Erythroblast (primary cell): ENCODE measurements at places on chromosomes 5 and 9.
A peak's percentile ranks its signal among the peaks of the same experiment; 100 is the strongest.

GRCh38 chr5:128101676-128102075, 18.1 kb downstream of the SLC12A2 start:
- DNase-seq = peak; percentile 5

- no peak for DNase-seq
Observed at GRCh38 chr5:155591273-155591672, 577.7 kb downstream of the KIF4B start.

DNA sequence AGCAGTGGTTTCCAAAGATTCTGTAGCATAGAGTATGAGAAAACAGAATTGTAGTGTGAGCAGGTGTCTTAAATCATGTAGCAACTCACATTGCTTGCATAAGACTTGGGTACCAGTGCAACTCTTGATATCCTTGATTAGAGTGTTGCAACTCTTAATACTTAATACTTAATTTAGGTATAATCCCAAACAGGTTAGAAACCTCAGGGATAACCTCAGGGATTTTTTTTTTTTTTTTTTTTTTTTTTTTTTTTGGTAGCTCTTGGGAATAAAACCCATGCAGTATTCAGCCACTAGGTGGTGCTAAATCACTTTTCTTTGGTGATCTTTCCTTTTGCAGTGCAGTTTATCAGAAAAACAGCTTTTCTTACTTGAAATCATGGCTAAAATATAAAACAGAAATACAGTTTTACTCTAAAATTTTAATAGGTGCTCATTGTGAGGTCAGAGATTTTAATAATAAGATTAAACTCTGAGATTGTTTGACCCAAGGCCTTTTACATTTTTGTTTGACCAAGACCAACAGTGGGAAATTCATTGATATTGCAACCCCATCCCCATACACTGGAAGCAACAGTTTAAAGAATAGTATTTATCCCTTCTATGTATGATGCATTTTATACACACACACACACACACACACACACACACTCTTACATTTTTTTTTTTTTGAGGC, 55.3 kb downstream of the ERAP1 start:
- peak; percentile 89 for DNase-seq

DNA sequence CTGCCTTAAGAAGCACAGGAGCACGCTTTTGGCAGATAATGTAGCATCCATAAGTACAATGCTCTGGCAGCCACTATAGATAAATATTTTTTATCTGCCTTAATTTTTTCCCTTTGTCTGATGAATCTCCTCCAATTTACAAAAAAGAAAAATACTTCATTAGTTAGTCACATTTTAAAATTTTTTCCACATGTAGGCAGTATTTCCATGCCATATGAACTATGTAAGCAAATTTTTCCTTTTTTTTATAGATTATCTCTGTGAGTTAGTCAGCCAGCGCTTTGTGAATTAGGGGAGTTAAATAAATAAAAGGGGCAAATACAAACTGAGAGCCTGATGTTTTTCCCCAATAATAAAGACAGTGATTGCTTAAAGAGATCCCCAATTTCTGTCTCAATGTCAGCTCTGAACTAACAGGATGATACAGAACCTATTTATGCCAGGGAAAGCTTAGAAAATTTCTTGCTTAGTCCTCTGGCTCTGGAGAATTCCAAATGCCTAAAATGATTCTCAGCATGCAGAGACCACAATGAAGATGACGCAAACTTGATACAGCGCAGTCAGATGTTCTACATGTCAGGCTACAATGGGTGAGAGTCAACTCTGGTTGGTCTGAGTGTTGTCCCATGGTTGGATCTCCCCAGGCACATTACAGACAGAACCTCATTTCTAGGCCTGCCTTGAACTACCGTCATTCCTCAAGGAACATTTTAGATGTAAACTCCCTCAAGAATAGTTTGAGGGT, 390.4 kb upstream of the CDH6 start:
- DNase-seq = no peak

DNA sequence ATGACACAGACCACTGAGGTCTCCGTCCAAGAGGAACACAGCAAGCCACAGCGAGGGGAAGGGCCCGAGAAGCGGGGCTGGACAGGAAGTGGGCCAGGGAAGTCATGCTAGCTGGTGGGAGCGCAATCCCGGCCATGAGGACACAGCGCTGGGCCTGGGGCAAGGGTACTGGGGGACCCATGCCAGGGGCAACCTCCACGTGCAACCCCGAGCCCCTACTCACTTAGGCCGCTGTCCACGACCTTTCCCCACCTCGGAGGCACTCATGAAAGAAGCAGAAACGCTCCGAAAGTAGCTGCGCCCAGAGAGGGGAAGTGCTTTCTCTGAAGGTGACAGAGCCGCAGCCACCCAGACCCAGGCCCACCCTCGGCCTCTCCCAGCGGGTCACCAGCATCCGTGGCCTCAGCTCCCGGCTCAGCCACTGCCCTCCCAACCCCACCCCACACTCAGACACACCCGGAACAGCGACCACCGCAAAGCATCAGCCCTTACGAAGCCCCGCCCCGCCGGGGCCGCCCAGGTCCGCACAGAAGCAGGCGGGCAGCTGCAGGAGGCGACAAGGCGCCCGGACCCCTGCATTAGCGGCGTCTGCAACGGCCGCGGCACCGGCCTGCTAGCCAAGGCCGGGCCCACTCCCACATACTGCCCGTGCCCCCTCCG, 782 bp downstream of the BICD2 start:
- DNase-seq = peak; percentile 68

DNA sequence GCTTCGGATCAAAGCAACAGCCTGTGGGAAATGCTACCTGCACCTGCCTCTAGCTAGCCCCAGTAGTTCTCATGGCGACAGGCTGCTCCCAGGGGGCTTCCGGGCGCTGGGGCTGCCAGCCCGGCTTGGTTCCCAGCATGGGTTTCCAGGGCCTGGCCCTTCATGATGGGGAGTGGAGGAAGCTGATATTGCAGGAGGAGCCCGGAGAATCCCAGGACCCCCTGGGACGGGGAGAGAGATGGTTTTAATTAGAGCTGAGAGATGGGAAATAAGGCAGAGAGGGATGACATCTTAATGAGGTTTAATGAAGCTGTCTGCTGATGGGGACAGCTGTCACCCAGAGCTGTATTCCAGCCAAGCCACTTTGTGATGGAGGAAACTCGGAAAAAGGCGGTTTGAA, 78.6 kb downstream of the CFAP77 start:
- no peak for DNase-seq

DNA sequence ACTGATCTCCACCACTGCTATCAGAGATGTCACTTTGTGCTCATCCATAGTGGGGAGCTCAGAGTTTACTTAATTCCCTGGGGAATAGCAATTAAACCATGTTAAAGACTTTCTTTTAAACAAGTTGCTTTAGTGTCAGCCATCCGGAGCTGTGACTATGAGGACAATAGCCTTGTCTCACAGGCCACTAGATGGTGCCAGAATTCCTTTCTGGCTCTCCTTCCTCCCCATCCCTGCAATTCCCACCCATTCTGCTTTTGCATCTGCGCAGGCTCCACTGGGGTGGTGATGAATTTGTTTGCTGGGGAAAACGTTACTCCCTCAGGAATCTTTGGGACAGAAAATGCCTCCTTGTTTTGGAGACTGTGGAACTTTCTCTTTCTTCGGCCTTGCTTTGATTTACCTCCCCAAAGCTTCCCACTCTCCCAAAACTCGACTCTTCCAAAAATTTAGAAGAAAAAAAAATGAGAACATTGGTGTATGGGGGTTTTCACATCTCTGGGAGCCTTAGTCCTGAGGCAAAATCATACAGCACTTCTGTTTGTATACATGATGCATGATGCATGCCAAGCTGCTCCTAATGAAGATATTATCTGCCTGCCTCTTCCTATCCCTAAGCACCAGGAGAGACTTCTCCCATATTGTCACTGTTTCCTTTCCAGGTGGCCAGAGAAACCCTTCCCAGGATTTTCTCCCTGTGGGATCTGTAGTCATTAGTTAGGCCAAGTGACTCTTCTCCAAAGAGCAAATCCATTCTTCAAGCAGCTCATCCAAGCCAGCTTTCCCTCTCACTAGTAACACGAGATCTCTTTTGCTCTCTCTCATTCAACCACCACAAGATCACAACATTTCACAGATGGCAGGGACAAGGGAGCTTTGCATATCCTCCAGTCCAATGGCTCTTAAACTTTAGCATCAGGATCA, 466.1 kb downstream of the TLR4 start:
- DNase-seq = no peak

GRCh38 chr5:175535796-175536195, 57.4 kb downstream of the SFXN1 start:
- no peak for DNase-seq

DNA sequence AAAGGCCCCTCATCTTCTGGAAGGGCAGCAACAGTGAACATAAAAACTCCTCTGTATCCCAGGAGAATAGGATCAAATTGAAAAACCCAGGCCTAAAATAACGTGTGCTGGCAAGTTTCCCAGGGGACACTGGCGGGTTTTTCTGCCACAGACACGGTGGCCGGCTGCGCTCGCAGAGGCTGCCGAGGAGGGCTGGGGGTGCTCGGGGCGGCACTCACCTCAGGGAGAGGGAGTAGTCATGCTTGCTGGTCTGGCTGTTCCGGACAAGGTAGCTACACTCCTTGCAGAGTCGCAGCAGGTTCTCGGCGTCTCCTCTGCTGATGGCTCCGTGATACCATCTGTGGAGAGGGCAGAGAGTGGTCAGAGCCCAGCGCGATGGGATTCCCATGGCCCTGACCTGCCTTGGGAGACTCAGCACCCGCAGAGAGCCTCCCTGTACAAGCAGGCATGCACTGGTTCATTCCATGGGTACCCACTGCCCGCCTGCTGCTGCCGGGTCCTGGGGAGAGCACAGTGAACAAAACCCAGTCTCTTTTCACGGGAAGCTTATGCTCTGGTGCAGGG, 44.6 kb upstream of the SLC25A51 start:
- no peak for DNase-seq

- DNase-seq = no peak
Observed at GRCh38 chr5:141477815-141478214, 2.0 kb downstream of the PCDHGC3 start.

DNA sequence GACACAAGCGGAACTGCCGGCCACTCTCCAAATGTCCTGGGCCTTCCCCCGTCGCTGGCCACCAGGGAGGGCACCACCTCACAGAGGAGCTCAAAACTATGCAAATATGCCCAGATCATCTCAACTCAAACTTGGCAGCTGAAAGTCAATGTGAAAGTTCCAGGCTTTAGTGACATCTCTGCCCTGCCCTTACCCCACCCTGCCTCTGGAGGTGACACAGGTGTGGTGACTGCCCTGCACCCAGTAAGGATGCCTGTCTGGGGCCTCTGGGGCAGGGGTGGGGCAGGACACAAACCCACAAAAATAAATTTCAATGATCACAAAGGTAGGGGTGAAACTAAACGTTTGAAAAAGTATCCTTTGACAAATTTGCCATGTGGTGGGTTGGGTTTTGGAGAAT, 213.4 kb downstream of the HSPA4 start:
- no peak for DNase-seq

GRCh38 chr5:149285153-149285552, 13.5 kb downstream of the AFAP1L1 start:
- DNase-seq = no peak

GRCh38 chr9:116049456-116049855, 104.1 kb upstream of the PAPPA start:
- no peak for DNase-seq

DNA sequence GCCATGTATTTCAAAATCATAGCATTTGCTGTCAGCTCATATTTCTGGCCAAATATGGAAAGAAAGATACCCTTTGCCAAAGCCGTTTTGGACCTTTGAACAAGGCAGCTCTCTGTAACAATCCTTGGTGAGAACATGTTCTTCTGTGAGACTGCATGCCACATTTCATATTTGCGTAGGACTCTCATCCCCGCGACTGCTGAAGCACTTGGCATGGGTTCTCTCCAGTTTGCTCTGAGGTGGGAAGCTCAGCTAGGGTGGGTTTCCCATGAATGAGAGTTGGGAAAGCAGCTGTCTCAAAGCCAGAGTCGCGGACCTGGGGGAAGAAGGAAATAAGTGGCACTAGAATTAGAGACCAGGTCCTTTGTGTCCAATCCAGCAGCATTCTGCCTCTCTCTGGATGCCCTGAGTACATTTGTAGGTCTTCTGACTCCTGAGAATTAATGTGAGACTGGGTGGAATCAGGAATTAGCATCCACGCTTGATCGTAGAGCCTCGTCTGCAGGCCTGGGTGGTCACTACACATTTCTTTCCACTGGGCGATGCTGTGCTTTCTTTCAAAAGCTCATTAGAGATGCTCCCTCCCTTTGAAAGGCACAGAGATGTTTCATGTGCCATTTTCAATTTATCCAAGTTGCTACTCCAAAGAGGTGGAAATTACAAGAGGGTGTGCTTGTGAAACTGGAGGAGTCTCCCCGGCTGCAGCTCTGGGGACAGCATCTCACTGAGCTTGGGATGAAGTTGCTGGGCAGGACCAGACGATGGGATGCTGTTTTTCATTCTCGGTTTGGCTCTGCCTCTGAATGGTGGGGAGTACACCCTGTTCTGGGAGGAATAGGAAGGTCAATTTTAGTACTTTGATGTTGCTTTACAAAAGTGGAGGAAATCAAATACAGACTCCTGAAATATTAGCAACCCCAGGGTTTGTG, 197.2 kb downstream of the GADD45G start:
- DNase-seq = no peak

DNA sequence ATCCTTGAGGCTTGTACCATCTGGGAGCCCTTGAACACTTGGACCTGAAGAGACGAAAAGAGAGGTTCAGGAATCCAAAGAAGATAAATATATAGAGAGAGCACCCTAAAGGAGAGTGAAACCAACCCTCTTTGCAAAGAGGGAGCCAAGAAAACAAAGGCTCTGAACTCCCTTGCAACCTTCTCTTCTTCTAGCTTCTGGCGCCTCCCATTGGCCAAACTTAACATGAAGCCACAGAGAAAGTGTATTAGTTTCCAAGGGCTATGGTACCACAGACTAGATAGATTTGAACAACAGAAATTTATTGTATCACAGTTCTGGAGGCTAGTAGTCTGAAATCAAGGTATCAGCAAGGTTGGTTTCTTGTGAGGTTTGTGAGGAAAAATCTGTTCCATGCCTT, 175.1 kb downstream of the HCN1 start:
- DNase-seq = peak; percentile 5

GRCh38 chr9:124054582-124055227, 43.1 kb downstream of the LHX2 start:
- peak; percentile 21 for DNase-seq

- DNase-seq = peak; percentile 62
Observed at GRCh38 chr5:173618927-173619519, 2.6 kb upstream of the BOD1 start.

- DNase-seq = no peak
Observed at GRCh38 chr5:116157902-116158301, 73.1 kb downstream of the COMMD10 start.

DNA sequence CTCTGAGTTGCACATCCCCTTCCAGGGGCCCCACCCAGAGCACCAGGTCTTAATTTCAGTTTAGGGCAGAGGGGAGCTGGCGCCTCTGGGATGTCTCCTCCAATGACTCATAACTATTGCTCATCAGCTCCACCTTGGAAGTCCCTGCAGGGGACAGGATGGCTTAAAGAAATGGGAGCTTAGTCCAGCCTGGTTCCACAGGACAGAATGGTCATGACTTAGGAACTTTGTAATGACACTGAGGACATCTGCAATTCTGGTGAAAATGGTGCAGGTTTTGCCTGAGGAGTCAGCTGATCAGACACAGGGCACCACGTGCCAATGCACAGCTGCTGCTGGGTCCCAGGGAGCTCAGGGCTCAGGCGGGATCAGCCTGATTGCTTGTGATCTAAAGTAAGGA, 16.4 kb upstream of the PPP1R26 start:
- no peak for DNase-seq
